ENCODE measurements at places on chromosomes 7 and 10.

DNA sequence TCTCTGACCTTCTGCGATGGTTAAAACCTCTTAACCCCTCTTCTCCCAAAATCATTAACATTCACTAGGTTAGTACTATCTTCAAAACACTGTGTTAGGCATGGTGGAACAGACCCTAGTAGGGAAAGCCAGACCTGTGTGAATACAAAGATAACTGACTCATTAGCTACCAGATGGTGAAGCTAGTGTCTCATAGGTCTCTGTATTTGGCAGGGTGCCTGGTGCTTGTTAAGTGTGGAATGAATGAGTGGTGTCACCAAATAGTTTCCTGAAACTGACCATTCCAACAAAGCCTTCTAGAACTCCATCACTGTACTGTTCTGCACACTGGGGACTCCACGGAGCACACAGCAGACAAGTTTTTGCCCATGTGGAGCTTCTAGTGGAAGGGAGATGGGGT, 27.7 kb upstream of the TM9SF3 start:
- DNase-seq = peak; percentile 96

DNA sequence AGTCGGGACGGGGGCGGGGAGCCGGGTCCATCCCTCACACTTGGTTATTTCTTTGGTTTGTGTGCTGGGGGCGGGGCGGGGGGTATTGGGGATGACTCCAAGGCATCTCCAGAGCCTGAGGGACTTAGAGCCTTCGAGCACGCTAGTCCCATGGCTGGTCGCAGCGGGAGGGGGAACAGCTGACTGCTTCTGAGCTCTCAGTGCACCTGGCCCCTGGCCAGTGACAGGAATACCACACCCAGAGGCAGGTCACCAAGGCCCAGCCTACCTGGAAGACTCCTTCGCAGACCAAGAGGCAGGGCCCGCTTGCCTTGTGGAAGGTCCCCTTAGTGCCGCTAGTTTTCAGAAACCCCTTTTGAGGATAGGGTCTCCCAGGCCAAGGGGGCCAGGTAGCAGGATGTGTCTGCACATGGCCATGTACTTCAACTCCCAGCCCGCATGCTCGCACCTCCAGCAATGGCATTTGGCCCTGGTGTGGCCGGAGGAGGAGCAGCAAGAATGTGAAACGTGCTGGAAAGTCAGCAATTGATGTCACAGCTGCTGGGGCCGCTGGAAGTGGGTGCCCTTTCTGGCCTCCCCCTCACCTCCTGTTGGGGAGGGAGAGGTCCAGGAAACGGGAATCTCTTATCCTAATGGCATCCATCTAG, 40.3 kb downstream of the AGAP3 start:
- DNase-seq = no peak

DNA sequence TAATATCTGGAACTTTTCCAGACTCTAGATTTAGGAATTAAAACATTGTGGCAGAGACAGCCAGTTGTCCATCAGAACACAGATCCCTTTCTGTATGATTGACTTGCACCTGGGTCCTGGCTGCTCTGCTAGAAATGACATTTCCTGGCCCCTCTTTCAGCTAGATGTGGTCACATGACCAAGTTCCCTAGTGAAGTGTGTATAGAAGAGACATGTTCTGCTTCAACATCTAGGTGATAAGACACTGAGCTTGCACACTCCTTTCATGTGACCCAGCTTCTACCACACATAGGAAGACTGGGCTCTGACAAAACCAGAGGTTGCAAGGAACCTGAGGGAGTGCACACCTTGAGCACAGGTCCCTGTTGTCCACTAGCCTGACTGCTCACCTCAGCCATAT, 22.8 kb upstream of the DYNC1I1 start:
- no peak for DNase-seq

- DNase-seq = no peak
These were observed 91.3 kb downstream of the IMMP2L start for GRCh38 chr7:111470998-111471397.

DNA sequence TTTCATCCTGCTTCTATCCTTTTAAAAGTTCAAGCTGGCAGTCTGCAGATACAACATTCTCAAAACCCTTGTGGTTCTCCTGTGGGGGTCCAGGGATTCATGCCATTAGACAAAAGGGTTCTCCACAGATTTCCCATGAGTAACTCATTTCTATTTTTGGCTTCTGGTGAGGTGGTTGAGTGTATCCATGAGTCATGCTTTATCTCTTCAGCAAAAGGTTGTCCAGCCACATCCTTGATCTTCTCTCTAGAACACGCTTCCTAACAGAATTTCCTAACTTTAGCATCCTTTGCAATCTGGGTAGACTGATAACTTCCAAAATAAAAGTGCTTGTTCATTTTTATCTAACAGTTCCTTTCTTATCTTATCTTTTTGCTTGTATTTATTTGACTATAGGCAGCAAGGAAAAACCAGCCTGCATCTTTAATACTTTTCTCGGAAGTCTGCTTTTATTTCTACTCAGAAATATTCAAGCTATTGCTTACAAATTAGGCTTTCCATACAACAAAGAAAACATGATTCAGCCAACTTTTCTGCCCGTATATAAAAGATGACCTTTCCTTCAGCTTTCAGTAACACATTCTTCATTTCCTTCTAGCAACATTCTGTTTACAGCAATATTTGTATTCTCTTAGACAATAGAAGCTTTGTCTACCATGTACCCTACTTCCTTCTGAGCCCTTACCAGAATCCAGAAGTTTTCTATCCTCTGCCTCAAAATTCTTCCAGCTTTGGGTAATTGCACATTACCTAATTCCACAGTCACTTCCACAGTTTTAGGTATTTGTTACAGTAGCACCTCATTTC, 79.3 kb upstream of the IL6 start:
- peak; percentile 88 for DNase-seq

All from EL (cell line).